ENCODE measurements at places on chromosomes 7 and 10.
A peak's percentile ranks its signal among the peaks of the same experiment; 100 is the strongest.

- DNase-seq: no peak
Observed at GRCh38 chr7:42145539-42145938, 91.5 kb downstream of the GLI3 start.

GRCh38 chr10:121323443-121323842 lies 274.8 kb downstream of the FGFR2 start:
- DNase-seq: no peak

- DNase-seq: peak; percentile 27
Observed at GRCh38 chr10:111875725-111876124, 307.8 kb downstream of the GPAM start.

DNA sequence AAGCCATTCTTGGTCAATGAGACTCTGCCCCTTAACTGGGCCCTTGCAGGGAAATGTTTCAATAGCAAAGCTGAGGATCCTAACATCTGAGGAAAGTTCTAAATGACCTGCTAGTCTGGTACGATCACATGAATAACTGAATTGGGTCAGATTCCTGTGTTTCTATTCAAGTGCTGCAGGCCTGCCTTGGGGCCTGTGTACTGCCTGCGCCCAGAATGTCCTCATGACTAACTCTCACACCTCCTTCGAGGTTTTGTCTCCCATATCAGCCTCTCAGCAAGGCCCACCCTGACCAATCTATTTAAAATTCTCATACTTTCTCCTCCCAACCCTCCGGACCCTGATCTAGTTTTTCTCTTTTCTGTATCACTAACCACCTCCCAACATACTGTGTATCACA lies 4.4 kb downstream of the JAZF1 start:
- DNase-seq: no peak

DNA sequence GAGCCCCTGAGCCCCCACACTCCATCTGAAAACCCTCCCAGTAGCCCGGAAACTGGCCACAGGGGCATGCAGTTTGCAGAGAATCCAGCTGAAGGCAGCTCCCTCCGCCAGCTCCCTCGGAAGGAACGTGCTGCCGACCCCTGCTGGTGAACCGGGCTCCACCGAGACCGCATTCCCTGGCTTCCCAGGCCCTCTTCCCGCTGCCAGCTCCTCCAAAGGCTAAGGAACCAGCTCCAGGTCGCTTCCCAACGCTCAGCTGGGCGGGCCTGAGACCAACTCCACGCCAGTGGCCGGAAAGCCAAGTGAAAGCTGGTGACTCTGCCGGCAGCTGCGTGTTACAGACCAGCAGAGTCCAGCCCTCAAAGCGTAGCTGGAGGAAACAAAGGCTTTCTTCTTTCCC lies 35.8 kb downstream of the GPER1 start:
- DNase-seq: peak; percentile 67

DNA sequence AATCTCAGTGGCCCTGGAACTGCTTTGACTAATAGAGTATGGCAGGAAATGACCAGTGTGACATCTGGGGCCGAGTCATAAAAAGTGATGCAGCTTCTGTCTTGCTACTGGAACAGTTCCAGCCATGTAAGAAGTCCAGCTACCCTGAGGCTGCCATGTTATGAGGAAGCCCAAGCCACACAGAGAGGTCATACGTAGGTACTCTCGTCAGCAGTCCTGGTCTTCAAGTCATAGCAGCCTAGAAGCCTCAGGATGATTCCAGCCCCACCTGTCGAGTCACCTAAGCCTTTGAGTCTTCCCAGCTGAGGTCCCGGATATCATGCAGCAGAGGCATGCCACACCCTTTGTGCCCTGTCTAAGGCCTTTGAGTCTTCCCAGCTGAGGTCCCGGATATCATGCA lies 92.1 kb downstream of the PPP1R3C start:
- DNase-seq: no peak

DNA sequence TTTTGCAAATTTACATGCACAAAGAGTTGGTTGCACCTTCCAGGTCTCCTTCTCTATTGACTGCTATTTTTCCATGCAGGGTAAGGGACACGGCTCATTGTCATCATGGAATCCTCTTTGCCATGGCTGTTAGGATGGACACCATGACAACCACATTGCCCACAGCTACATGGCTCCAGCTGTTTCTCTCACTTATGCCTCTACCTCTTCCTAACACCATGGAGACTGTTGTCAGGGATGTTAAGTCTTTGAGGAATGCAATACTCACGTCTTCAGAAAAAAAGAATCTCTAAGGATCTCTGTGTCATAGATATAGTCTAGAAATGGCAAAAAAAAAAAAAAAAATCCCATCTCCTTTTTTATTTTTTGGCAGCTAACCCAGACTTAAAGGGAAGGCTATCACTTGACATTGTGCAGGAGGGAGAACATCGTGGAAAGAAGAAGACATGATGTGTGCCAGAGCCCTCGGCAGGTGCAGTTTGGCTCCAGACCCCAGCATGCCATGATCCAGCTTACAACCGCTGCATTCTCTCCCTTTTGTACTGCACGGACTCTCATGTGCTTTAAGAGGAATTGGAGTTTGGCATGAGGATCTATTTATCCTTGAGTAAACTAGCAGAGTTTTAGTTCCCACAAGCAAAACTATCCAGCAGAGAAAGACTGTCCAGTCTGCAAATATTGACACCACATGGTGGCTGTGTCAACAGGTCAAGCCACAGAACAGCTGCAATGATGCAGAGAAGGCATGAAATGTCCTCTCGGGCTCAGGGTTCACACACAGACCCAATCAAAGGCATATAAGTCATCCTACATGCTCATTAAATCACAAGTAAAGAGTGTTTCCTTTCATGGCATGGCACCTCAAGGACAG lies 70.8 kb downstream of the FRMD4A start:
- peak; percentile 36 for DNase-seq

DNA sequence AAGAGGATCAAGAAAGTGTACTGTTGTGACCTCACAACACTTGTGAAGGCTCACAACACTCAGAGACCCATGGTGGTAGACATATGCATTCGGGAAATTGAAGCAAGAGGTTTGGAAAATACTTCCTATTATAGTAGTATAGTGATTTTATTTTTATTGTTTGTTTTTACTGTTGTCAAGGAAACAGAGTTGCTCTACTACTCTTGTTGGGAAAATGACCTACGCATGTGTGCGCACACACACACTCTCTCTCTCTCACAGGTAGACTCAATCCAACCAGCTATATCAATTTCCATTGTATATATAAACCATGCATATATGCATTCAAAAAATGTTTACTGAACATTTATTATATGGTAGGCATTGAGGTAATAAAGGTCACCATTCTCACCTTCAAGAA lies 63.7 kb upstream of the PRR15 start:
- no peak for DNase-seq

- no peak for DNase-seq
Observed at GRCh38 chr10:10421071-10421470, 596.6 kb upstream of the CELF2 start.

- no peak for DNase-seq
Observed at GRCh38 chr10:81696609-81697388, 178.2 kb upstream of the NRG3 start.

DNA sequence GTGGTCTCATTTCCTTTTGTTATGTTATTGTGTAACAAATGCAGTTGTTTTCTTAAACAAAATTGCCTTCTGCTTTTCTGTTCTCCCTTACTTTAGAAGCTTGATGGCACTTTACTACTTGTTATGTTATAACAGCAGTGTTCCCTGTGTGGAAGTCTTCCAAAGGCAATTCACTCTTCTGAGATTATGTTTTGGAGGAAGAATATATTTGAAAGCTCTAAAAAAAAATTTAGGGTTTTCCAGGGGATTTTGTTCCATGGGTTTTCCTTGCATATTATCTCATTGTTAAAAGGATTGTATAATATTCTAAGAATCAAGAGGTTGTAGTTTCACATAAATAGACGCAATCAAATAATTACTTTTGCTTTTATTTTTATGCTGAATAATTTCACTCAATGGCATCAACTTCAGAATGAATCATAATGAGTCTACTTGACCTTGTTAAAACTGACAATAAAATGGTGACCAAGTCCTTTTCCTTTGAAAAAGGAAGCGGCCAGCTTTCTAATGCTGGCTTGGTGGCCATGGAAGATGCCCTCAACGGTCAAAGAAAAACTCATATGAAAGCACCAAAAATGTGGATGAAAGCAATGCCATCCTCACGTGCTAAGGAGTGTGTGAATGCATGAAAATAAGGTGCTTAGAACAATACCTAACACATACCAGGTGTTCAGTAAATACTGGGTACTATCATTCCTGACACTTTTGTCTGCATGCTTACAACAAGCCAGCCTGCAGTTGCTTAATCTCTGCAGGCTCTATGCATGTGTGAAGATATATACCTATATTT lies 92.4 kb upstream of the KLF6 start:
- DNase-seq: no peak

- DNase-seq: no peak
Observed at GRCh38 chr7:104790440-104790839, 223.6 kb upstream of the KMT2E start.

DNA sequence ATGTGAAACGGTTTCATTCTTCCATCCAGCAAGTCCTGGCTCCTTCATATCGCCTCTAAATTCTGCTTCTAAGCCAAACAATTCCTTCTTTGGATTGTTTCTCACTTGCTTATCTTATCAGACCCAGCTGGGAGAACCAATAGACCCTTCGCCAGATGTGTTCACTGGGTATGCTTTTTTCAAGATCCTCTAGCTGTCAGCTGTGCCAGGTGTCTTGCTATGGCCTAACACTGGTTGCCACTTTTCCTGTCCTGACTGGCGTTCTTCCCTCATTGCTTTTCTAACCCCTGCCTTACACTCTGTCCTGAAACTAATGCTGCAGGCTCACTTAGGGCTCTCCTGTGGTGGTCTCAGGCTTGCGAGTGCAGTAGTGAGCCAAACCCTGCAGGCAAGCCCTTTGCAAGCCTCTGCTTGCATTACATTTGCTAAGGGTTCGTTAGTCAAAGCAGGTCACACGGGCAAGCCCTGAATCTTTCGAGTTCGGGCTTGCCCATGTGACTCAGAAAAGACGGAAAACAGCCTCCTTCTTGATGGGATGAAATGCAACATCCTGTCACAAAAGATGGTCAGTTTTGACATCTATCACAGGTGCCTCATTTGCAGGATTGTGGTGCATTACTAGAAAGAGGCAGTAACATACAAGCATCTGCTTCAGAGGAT lies 92.8 kb downstream of the VWC2 start:
- no peak for DNase-seq

GRCh38 chr7:101740981-101741725 lies 76.3 kb upstream of the CUX1 start:
- no peak for DNase-seq

GRCh38 chr10:38054361-38054797 lies 39.8 kb upstream of the ZNF37A start:
- peak; percentile 92 for DNase-seq

GRCh38 chr7:47273088-47273487 lies 308.8 kb downstream of the TNS3 start:
- no peak for DNase-seq

- DNase-seq: no peak
Observed at GRCh38 chr10:68756246-68756645, 35.2 kb downstream of the CCAR1 start.

- DNase-seq: peak; percentile 46
Observed at GRCh38 chr7:70694434-70694970, 437.4 kb upstream of the GALNT17 start.

GRCh38 chr7:148492157-148492860 lies 98.3 kb upstream of the C7orf33 start:
- peak; percentile 20 for DNase-seq

DNA sequence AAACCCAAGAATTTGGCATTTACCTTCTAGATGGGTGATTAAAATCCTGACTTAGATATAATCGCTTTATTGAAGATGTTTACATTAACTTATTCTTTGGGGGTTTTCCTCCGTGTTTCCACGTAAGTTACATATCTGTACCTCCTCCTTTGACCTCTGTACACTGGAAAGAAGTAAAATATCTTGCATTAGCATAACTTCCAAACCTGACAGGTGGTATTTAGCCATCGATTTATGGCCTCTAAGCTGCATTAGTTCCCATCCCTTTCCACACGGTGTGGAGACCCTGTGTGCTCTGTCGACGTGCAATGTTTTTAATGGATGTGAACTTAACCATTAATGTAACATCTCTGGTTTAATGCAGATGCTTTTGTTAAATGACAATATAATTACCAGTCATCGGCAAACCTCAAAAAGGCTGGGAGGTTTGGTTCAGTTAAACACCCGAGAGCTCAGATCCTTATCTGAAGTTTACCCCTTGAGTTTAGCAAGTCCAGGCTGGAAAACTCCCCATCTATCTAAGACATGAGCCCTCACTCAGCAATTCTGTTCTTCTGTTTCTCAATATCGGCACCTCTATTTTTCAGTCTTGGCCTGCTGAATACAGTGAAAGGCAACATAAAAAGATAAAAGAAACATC lies 295.2 kb downstream of the GATA3 start:
- no peak for DNase-seq

- peak; percentile 51 for DNase-seq
Observed at GRCh38 chr10:93222211-93222754, 148.6 kb downstream of the CYP26A1 start.

DNA sequence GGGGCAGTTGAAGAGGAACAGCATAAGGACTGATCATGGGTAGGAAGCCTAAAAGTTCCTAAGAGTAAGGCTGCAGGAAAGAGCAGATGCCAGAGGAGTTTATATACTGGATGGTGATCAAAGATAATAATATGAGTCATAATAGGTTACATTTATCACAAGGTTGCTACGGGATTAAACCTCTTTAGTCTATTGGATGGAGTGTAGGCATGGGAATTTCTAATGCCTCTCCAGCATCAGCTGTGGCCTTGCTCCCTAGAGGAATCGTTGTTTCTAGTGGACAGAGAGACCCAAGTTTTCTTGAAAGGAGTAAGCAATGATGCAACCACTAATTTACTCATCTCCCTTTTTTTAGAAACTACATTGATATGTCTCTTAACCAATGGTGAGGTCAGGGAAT lies 213.4 kb downstream of the GPR37 start:
- DNase-seq: peak; percentile 10

DNA sequence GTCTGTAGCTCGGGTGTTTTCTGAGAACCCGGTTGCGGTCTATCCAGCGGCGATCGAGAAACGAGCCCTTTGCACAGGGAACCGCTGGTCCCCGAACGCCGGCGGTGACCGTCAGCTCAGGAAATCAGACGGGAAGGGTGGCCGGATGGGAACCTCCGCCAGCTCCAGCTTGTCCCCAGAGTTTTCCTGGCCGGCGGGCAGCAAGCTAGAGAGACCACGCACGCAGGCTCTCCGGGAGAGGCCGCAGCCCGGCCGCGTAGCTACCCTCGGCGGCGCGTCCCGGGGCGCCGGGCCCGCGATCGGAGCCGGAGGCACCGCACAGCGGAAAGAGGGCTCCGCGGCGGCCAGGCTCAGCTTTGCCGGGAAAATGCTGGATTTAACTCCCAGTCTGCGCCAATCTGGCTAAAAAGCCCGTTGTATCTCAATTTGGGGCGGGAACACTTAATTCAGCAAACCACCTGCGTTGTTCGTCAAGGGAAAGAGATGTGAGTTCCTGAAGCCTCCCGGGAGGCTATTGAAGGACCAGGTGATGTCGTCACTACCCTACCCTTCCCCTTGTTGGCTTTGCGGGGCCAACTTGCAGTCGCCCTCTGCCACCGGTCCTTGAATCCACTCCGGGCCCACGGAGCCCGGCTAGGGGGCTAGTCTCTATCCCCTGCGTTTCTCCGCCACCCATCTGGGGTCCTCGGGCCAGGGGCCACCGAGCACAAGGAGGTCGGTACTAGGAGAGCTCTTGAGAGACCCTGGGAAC lies 859 bp upstream of the CH25H start:
- peak; percentile 29 for DNase-seq

- DNase-seq: peak; percentile 84
Observed at GRCh38 chr7:99860281-99861127, 16.3 kb downstream of the OR2AE1 start.
